Adrenal gland (tissue), 19 donors: ENCODE measurements at places on chromosomes 3 and 15.

DNA sequence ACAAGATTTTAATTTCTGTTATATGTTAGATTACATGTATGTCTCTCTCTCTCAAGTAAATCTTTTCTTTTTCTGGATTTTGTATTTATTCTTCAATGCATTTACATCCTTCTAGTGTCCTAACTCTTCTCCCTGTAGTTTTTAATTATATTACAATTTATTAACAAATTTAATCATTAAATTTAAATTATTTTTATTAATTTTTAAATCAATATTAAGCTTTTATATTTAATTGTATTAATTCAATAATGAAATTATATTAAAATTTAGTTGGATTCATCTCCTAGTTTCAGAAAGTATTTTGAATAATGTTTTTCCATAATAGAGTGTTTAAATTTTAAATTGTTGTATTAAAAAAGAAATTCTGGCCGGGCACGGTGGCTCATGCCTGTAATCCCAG, 29.8 kb downstream of the MLF1 start:
- no peak overlapping the region for H3K4me3 ChIP-seq
- no peak overlapping the region for H3K27ac ChIP-seq
- DNase-seq, result no peak
- H3K4me1 ChIP-seq, result no peaks in the 10 kb centered on the region
- no peaks in the 10 kb centered on the region for H3K27me3 ChIP-seq

GRCh38 chr3:183880121-183880520, 4.6 kb downstream of the PARL start:
- H3K36me3 ChIP-seq, result no peaks in the 10 kb centered on the region
- no peak overlapping the region for H3K4me3 ChIP-seq
- no peak overlapping the region for H3K27ac ChIP-seq
- no peaks in the 10 kb centered on the region for H3K27me3 ChIP-seq

- H3K36me3 ChIP-seq, result no peaks in the 10 kb centered on the region
- no peak overlapping the region for H3K4me3 ChIP-seq
- H3K4me1 ChIP-seq, result peaks cover 26% of the 10 kb centered on the region
- H3K27me3 ChIP-seq, result no peaks in the 10 kb centered on the region
- DNase-seq, result no peak
Observed at GRCh38 chr3:188352196-188352927, 198.4 kb downstream of the LPP start.

- no peaks in the 10 kb centered on the region for H3K27me3 ChIP-seq
- no peak for DNase-seq
- H3K27ac ChIP-seq, result no peak overlapping the region
- H3K4me1 ChIP-seq, result no peaks in the 10 kb centered on the region
- no peaks in the 10 kb centered on the region for H3K36me3 ChIP-seq
- H3K4me3 ChIP-seq, result no peak overlapping the region
Observed at GRCh38 chr3:123283657-123284398, 82.1 kb downstream of the SEC22A start.

DNA sequence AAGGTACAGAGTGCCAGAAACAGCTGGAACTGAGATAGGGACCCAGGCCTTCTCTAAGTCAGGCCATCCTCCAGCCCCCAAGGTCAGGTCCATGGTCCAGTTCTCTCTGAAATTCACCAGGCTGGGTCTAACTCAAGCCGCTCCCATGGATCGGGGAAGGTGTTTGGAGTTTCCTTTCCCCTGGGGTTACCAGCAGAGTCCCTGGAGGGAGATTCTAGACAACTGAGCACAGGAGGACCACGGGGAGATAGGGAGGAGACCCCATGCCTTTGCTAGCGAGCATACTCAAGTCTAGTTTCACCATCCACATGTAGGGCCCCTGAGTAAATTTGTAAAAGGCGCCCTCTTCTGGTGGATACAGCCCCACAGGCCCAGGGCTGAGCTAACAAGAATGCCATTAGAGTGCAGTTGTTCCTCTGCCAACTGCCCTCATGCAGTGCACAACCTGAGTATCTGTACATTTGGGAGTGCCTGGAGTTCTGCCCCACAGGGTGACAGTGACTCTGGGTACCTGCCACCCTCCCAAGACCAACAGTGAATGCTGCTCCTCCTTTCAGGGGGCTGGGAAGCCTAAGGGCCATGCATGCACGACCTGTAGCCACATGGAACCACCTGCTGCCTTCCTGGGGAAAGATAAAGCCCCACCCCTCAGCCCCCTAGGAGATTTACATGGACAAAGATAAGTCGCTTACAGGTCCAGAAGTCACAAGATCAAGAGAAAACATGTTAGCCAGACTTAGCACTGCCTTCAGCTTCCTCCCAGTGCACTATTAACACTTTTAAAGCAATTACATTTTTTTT, 89.0 kb downstream of the IQSEC1 start:
- H3K4me1 ChIP-seq, result peaks cover 18% of the 10 kb centered on the region
- DNase-seq, result peak; percentile 71
- no peaks in the 10 kb centered on the region for H3K27me3 ChIP-seq

- peak overlapping the region; percentile 89 for H3K27ac ChIP-seq
- H3K36me3 ChIP-seq, result no peaks in the 10 kb centered on the region
- H3K27me3 ChIP-seq, result no peaks in the 10 kb centered on the region
- DNase-seq, result no peak
Observed at GRCh38 chr3:49277383-49277775, 347 bp upstream of the C3orf62 start.

GRCh38 chr15:38758043-38758442, 193.4 kb upstream of the RASGRP1 start:
- no peak overlapping the region for H3K27ac ChIP-seq
- H3K4me1 ChIP-seq, result no peaks in the 10 kb centered on the region
- H3K27me3 ChIP-seq, result no peaks in the 10 kb centered on the region
- H3K36me3 ChIP-seq, result no peaks in the 10 kb centered on the region
- DNase-seq, result no peak

- peaks cover 7% of the 10 kb centered on the region for H3K36me3 ChIP-seq
- peak; percentile 8 for DNase-seq
- H3K27me3 ChIP-seq, result no peaks in the 10 kb centered on the region
- peaks cover 7% of the 10 kb centered on the region for H3K4me1 ChIP-seq
Observed at GRCh38 chr15:41957021-41957897, 15.1 kb downstream of the EHD4 start.

DNA sequence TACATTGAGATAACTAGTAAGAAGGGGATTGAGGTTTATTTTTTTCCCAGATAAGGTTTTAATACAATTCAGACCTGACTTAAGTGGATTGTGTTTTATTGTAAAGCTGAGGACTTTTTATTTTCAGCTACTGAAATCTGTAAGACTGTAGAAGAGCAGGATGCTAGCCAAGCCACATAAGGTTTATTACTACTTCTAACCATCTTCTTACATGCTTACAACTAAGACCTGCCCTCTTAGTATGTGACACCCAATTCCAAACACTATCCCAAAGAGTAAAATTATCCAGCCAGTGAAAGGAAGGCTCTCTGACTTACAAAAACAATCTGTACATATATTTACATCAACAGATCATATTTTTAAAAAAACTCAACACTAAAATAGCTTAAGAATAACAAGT, 564.5 kb upstream of the NAALADL2 start:
- no peaks in the 10 kb centered on the region for H3K4me1 ChIP-seq
- no peak overlapping the region for H3K27ac ChIP-seq
- no peaks in the 10 kb centered on the region for H3K36me3 ChIP-seq
- no peak overlapping the region for H3K4me3 ChIP-seq
- DNase-seq, result no peak
- no peaks in the 10 kb centered on the region for H3K27me3 ChIP-seq

GRCh38 chr15:44554934-44555723, 18.2 kb downstream of the EIF3J start:
- H3K4me1 ChIP-seq, result no peaks in the 10 kb centered on the region
- DNase-seq, result no peak
- H3K27me3 ChIP-seq, result no peaks in the 10 kb centered on the region
- H3K27ac ChIP-seq, result no peak overlapping the region
- peaks cover 83% of the 10 kb centered on the region for H3K36me3 ChIP-seq

DNA sequence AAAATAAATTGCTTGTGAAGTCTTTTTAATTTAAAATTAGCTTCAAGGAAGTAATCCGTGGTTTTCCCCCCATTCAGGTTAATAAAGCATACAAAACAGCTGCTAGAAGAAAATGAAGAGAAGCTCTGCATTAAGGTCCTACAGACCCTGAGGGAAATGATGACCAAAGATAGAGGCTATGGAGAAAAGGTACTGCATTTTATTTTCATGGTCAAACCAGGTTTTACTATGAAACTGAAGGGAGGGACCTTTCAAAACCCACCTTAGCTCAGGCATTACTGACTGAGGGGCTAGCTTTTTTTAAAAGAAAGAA, 218.5 kb downstream of the ITPR1 start:
- H3K27ac ChIP-seq, result peak overlapping the region; percentile 1
- DNase-seq, result no peak
- H3K4me3 ChIP-seq, result no peak overlapping the region

GRCh38 chr15:86483936-86484335, 404.3 kb downstream of the AGBL1 start:
- no peak for DNase-seq
- no peaks in the 10 kb centered on the region for H3K4me1 ChIP-seq
- H3K4me3 ChIP-seq, result no peak overlapping the region
- no peaks in the 10 kb centered on the region for H3K27me3 ChIP-seq
- H3K27ac ChIP-seq, result no peak overlapping the region
- H3K36me3 ChIP-seq, result no peaks in the 10 kb centered on the region

- no peak for DNase-seq
- H3K36me3 ChIP-seq, result no peaks in the 10 kb centered on the region
- no peaks in the 10 kb centered on the region for H3K27me3 ChIP-seq
Observed at GRCh38 chr15:61115241-61115640, 113.9 kb downstream of the RORA start.

DNA sequence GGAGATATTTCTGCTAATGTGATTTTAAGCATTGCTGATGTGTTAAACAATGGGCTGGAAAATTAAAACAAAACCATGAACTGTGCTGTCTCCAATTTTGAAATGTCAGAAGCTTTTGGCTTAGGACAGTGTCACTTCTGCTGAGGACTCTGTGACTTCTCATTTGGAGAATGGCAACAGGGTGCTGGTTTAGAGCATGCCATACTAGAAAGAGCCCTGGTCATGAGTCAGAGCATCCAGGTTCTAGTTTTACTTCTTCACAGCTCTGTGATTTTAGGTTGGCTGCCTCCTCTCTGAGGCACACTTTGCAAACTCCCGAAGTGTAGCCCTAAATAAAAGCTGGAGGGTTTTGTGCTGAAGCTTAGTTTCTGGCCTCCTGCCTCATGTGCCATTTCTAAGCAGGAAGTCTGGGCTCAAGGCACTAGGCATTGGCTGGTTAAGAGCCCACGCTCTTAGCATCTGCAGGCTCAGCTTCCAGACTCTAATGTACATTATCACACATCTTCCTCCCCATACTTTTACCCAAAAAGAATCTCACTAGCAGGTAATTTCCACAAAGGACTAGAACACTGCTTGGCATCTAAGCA, 193.8 kb downstream of the CNTN3 start:
- no peak overlapping the region for H3K27ac ChIP-seq
- H3K27me3 ChIP-seq, result no peaks in the 10 kb centered on the region
- no peaks in the 10 kb centered on the region for H3K4me1 ChIP-seq
- no peaks in the 10 kb centered on the region for H3K36me3 ChIP-seq
- no peak for DNase-seq
